ENCODE measurements at places on chromosomes 1 and 21.

DNA sequence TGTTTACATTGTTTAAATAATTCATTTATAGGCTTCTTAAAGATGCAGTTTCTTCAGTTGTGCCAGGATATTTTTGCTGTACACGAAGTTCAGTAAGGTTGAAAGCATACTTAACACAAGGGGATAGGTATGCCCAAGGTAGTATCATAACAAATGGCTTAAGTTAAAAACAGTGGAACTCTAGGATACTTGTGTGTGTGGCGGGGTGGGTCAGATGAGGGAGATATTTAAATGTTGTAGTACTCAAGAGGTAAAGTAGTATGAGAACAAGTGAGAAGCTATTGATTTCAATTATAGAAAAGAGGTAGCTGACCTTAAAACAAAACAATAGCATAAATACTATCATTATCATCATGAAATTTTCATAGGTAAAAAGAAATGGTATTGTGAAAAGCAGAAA is 6.2 kb downstream of the LRRC7 start:
- DNase-seq: no peak

DNA sequence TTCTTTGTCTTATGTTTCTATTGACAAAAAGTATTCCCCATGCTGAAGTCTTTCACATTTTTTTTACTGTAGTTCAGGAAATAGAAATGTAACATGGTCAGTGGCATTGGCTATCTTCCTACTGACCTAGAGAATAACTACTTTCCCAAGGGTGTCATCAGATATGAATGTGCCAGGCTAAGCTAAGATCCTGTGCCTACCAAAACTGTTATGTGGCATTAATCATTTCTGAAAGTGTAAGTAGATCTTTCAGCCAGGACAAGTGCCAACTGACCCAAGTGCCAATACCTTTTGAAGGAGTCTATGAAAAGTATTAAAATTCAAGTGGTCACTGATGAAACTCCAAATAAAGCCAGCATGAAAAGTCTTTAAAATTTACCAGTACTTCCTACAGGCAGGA is 165.3 kb downstream of the TNFSF18 start:
- no peak for DNase-seq

DNA sequence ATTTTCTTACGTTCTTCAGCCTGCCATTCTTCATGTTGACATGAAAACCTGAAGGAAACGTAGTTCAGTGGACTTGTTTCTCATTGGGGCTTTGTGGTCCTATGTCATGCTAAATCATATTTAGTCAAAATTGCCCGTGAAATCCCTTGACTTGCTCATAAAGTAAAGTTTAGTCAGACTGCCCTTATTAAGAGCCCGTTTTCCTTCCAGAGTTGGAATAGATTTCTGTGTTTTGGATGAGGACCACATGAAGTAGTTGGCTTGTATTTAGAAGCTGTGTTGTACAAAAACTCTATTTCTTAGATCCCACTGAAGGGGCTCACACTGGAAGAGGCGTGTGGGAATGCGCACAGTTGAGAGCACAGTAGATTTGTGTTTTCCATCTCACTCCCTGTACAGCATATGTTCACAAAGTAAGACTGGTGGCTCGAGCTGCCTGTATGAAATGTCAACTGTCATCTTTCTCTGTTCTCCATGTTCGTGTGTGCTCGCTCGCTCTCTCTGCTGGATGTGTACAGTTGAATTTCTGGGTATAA is 42.4 kb downstream of the CAMTA1 start:
- DNase-seq: no peak

DNA sequence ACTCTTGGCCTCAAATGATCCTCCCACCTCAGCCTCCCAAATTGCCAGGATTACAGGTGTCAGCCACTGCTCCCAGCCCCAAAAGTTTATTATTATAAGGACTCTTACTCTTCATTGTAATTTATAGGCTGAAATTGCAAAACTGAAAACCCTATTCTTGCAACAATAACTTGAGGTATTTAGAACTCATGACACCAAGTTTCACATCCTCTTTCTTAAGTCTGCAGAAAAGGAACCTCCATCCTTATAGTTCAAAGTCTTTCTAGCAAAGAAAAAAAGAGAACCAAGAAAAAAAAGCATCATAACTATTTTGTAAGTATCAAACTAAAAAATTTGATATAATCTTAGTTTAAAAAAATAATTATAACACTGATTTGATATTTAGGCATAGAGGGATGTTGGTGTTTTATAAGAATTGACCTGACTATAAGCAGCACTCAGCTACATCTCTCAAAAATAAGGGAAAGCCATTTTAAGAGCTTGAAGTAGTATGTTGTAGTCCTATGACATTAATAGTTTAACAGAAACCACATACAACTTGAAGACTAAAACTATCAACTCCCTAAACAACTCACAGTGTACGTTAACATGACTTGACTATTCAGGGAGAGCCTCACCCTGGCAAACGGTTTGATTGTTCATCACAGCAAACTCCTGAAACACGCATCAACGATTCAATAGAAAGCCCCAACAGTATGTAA is 122.4 kb downstream of the AKT3 start:
- no peak for DNase-seq

DNA sequence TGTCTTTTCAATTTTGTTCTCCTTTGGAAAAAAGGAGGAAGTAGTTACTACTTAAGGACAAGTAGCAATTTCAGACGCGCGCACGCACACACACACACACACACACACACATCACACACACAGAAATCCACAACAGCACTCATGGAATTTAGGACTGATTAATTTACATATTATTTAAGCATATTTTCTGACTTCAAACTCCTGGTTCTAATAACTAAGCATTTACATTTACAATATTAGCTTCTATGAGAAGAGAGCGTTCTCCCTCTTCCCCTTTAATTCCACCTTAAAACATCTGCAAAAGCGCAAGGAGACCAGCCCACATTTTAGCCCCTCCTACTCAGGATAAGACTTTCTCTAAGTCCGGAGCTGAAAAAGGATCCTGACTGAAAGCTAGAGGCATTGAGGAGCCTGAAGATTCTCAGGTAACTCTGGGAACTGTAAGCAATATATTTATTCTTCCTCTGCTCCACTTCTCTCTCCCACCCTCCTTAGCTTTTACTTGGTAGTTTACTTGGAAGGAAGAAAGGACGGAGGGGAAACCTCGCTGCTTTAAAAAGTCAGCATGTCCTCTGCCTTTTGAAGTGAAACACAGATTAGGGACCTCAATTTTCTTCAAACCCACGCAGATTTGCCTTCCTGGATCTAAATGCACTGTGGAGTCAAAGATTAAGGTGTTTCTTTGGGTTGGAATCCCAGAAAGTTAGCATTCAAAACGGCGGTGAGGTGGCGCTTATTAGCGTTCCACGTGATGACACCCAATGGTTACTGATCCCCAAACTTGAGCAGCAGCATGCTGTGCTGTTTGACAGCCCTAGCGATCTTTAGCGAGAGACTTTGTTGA is at the start of gene PLA2G4A:
PLA2G4A (plus strand) TSS at position 339 of the 844 bp plus-strand sequence. CDS start 25,406 bp downstream, outside the sequence.
- DNase-seq: no peak

GRCh38 chr1:95650631-95651030 is 416.6 kb downstream of the RWDD3 start:
- DNase-seq: no peak

GRCh38 chr1:30323352-30323751 is 400.0 kb downstream of the MATN1 start:
- no peak for DNase-seq

DNA sequence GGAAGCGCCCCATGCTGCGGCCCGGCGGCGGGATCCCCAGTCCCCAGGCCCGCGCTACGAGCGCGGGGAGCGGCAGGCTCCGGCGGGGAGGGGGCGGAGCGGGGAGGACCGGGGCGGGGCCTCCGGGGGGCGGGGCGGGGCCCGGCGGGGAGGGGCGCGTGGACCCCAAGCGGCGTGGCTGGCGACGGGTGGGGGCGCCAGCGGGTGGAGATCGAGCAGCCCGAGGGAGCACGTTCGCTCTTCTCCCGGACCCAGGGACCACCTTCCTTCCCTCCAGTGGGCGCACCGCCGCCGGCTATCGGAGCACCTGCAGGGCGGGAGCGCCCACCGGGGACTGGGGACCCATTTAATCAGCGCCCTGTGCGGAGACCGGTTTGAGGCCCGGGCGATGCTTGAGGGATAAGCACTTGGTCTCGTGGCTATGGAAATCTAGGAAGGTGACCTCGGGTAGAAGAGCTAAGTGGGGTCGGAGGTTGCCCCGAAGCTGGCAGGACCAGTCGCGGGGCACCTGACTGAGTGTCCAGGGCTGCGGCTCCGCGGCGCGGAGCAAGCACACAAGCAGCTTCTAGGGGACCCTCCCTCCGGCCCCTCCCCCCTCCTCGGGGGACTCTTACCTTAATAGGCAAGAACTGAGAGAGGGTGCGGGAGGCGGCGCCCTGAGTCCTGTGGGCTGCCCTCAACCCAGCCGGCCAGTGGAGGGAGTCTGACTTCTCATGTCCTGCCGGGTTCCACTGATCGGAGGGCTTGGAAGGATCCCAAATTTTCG is at the start of gene TSPAN2:
TSPAN2 (minus strand) TSS at position 84 of the 766 bp plus-strand sequence; CDS start at position 13, 71 bp downstream.
- peak; percentile 22 for DNase-seq

DNA sequence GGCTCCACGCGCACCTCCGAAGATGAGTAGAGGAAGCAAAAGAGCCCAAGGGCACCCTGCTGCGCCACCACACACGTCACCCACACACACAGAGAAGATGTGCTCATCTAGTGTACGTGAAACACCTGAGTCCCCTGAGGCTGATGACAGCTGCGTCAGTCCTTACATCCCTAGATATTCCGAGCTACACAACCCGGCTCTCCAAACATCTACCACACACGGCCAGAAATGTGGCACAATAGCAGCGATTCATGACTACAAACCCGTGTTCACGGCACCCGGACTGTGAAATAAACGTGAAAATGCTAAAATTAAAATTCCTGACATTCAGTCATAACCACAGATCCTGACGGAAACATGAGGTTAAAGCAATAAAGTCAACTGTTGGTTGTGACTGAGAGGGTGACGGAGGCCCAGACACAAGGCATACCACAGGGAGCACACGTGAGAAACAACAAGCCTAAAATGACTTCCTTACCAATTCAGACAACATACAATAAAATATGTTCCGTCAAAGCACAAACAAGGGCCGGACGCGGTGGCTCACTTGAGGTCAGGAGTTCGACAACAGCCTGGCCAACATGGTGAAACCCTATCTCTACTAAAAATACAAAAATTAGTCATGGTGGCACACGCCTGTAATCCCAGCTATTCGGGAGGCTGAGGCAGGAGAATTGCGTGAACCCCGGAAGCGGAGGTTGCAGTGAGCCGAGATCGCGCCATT is 7.3 kb downstream of the SSU72 start:
- no peak for DNase-seq

DNA sequence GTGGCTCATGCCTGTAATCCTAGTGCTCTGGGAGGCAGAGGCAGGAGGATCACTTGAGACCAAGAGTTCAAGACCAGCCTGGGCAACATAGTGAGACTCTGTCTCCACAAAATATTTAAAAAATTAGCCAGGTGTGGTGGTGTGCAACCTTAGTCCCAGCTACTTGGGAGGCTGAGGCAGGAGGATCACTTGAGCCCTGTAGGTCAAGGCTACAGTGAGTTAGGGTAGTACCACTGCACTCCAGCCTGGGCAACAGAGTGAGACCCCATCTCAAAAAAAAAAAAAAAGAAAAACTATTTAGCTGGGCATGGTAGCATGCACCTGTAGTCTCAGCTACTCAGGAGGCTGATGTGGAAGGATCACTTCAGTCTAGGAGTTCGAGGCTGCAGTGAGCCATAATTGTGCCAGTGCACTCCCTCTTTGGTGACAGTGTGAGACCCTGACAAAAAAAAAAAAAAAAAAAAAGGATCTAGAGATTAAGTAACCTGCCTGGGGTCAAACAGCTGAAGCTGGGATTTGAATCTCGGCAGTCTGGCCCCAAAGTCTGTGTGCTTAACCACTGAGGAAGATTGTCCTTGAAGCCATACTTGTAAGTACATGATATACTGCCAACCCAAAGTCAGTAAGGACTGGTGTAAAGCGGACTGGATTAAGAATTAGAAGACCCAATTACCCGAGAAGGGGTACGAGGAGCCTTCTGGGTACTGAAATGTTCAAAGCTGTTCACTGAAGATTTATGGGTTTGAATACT is 31.8 kb downstream of the LRRN2 start:
- DNase-seq: no peak

DNA sequence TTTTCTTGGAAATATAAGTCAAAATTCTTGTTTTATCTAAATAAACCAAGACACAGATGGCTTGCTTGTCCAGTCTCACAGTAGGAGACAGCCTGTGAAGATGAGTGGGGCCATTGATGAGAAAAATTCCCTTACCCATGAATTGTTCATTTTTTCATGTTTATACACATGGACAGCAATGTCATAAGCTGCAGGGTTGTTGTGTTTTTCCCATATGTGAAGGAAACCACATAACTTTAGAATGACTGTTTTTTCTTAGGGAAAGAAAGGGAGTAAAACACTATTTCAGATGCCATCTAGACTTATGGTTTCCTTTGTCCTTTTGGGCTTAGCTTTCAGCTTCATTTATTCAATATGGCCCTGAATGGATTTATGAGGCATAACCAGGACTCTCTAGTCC is 622.5 kb upstream of the NR5A2 start:
- DNase-seq: no peak

GRCh38 chr1:220367833-220368232 is 95.6 kb upstream of the RAB3GAP2 start:
- no peak for DNase-seq

GRCh38 chr1:199956005-199956404 is 71.5 kb upstream of the NR5A2 start:
- DNase-seq: no peak

DNA sequence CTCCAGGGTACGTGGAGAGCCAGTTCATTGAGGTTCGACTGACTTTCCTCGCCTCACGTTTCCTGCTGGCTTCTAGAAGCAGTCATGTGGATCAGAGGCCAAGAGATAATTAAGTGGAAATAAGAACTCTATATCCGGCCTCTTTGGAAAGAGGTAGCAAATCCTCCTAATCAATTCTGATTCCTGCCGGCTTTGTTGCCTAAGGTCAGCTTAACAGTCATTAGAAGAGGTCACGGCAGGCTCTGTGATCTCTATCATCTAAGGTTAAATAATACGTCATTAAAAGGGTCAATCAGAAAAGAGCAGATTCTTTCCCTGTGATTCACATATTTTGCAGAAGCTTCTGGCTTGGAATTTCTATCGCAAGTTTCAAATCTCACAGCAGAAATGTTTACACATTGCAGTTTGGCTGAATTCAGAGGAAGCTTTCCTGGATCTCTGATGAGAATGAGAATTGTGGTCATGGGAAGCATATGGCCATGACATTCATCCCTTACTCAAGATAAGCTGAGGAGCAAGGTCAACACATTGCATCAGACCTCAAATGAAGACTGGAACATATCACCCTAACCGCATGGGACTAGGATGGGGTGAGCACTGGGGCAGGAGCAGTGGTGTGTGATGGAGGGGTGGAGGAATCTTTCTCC is 189.4 kb downstream of the PBX1 start:
- DNase-seq: no peak

- no peak for DNase-seq
Observed at GRCh38 chr1:102434421-102434820, 437.7 kb upstream of the OLFM3 start.

Measured in stimulated activated CD8-positive, alpha-beta memory T cell treated with anti-CD3 and anti-CD28 coated beads, Interleukin-4, amount 100 ng/mL, for 4 hours (primary cell).